Heart right ventricle (tissue), 16 donors: ENCODE measurements at places on chromosomes 13 and 19. TPM values are rescaled to one million over a fixed set of nuclear protein-coding genes. Genes with fewer than 3 reads are reported as not detected.
A peak's percentile ranks its signal among the peaks of the same experiment; 100 is the strongest.

GRCh38 chr13:46389457-46390451 is 2.7 kb upstream of the RUBCNL start:
- H3K27me3 ChIP-seq, result peaks cover 51% of the 10 kb centered on the region
- peaks cover 48% of the 10 kb centered on the region for H3K4me1 ChIP-seq
- no peaks in the 10 kb centered on the region for H3K36me3 ChIP-seq
- no peak for DNase-seq

GRCh38 chr13:41361491-41361890 is 50.4 kb downstream of the NAA16 start:
- H3K4me3 ChIP-seq, result no peak overlapping the region
- no peak overlapping the region for H3K27ac ChIP-seq
- H3K4me1 ChIP-seq, result no peaks in the 10 kb centered on the region

DNA sequence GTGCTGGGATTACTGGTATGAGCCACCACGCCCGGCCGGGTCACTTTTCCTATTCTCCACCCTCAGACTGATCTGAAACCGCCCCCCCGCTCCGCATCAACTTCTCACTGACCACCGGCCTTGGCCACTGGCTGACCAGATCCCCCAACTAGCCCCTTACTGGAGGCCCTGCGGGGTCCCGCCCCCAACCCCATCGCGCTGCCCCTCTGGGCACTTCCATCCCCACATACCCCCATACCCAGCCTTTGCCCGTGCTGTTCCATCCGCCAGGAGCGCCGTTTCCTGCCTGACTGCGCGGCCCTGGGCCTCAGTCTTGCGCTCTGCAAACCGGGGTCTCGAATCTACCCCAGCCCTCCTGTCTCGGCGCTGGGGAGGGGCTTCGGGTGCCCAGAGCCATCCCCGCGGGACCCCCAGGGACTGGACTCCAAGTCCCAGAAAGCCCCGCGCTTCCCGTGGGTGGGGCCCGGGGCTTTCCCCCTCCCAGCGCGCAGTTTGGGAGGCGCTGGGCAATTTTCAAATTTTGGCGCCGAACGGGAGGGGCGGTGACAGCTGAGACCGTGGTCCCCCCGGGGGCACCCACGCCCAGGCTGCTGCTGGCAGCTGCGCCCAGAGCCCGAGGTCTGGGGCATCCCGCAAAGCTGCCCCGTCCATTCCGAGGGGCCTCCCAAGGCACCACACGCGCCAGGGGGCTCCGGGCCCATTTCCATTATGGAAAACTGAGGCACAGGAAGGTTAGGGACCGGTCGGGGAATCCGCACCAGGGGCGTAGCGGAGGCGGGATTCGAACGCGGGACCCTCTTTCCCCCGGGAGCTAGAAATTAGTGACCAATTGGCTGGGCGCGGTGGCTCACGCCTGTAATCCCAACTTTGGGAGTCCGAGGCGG is 5.2 kb upstream of the LMNB2 start:
- H3K27me3 ChIP-seq, result no peaks in the 10 kb centered on the region
- H3K27ac ChIP-seq, result peak overlapping the region; percentile 36
- peaks cover 24% of the 10 kb centered on the region for H3K4me1 ChIP-seq
- peak overlapping the region; percentile 68 for H3K4me3 ChIP-seq
- DNase-seq, result peak; percentile 68
- H3K36me3 ChIP-seq, result no peaks in the 10 kb centered on the region

- no peak overlapping the region for H3K27ac ChIP-seq
- H3K4me1 ChIP-seq, result no peaks in the 10 kb centered on the region
- no peak overlapping the region for H3K4me3 ChIP-seq
- no peak for DNase-seq
Observed at GRCh38 chr13:49638030-49638743, 9.9 kb downstream of the ARL11 start.

DNA sequence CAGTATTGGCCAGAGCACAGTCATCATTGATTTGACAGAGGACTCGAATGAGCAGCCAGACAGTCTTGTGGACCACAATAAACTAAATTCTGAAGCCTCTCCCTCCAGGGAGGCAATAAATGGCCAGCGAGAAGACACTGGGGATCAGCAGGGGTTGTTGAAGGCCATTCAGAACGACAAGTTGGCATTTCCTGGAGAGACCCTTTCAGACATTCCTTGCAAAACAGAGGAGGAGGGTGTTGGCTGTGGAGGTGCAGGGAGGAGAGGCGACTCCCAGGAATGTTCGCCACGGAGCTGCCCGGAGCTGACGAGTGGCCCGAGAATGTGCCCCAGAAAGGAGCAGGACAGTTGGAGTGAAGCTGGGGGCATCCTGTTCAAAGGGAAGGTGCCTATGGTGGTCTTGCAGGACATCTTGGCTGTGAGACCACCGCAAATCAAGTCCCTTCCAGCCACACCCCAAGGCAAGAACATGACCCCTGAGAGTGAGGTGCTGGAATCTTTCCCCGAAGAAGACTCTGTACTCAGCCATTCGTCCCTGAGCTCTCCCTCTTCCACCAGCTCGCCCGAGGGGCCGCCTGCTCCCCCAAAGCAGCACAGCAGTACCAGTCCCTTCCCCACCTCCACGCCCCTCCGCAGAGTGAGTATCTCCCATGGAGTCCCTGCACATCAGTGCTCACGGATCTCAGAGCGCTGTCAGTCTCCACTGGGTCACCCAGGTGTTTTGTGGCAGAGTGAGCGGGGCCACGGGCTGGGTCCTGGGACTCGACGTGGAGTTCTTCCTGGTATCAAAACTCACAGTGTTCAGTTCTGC is 6.9 kb downstream of the CHAF1A start:
- H3K36me3 ChIP-seq, result no peaks in the 10 kb centered on the region
- DNase-seq, result no peak
- no peak overlapping the region for H3K27ac ChIP-seq
- H3K4me1 ChIP-seq, result no peaks in the 10 kb centered on the region
- H3K4me3 ChIP-seq, result no peak overlapping the region
- no peaks in the 10 kb centered on the region for H3K27me3 ChIP-seq

- H3K36me3 ChIP-seq, result no peaks in the 10 kb centered on the region
- no peak overlapping the region for H3K4me3 ChIP-seq
- no peaks in the 10 kb centered on the region for H3K27me3 ChIP-seq
- no peak overlapping the region for H3K27ac ChIP-seq
- no peak for DNase-seq
- H3K4me1 ChIP-seq, result no peaks in the 10 kb centered on the region
Observed at GRCh38 chr19:5850189-5850588, 1.1 kb downstream of the FUT3 start.

- no peak overlapping the region for H3K27ac ChIP-seq
- no peaks in the 10 kb centered on the region for H3K36me3 ChIP-seq
- no peak overlapping the region for H3K4me3 ChIP-seq
- H3K27me3 ChIP-seq, result peaks cover 100% of the 10 kb centered on the region
- DNase-seq, result no peak
- peaks cover 7% of the 10 kb centered on the region for H3K4me1 ChIP-seq
Observed at GRCh38 chr13:112053744-112054615, 13.0 kb upstream of the SOX1 start.

- H3K36me3 ChIP-seq, result no peaks in the 10 kb centered on the region
- H3K4me3 ChIP-seq, result no peak overlapping the region
- H3K27ac ChIP-seq, result no peak overlapping the region
- no peaks in the 10 kb centered on the region for H3K4me1 ChIP-seq
- no peaks in the 10 kb centered on the region for H3K27me3 ChIP-seq
Observed at GRCh38 chr13:49029570-49029969, 53.9 kb downstream of the FNDC3A start.

DNA sequence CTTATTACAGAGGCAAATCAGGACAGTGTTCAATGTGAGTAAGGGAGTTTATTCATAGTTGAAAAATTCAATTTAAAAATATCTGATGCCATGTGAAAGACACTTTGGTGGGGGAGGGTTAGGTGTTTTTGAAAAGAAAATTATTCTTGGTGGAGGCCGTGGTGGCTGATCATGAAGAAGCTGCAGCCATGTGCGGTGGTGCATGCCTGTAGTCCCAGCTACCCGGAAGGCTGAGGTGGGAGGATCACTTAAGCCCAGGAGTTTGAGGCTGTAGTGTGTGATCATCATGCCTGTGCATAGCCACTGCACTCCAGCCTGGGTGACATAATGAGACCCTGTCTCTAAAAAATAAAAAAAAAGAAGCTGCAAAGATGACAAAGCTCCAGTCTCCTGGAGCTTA is 28.6 kb downstream of the WDFY2 start:
- no peaks in the 10 kb centered on the region for H3K36me3 ChIP-seq
- no peak overlapping the region for H3K4me3 ChIP-seq
- no peaks in the 10 kb centered on the region for H3K4me1 ChIP-seq
- DNase-seq, result no peak
- no peak overlapping the region for H3K27ac ChIP-seq

- no peaks in the 10 kb centered on the region for H3K36me3 ChIP-seq
- H3K27me3 ChIP-seq, result peaks cover 15% of the 10 kb centered on the region
- DNase-seq, result peak; percentile 84
- no peak overlapping the region for H3K27ac ChIP-seq
- H3K4me1 ChIP-seq, result peaks cover 31% of the 10 kb centered on the region
Observed at GRCh38 chr19:54164369-54165068, 5.0 kb upstream of the LENG1 start.

- H3K36me3 ChIP-seq, result no peaks in the 10 kb centered on the region
- no peaks in the 10 kb centered on the region for H3K27me3 ChIP-seq
- no peak overlapping the region for H3K4me3 ChIP-seq
- DNase-seq, result peak; percentile 76
Observed at GRCh38 chr19:11125994-11126685, 29.4 kb downstream of the SPC24 start.

- no peaks in the 10 kb centered on the region for H3K36me3 ChIP-seq
- no peak overlapping the region for H3K27ac ChIP-seq
- H3K27me3 ChIP-seq, result no peaks in the 10 kb centered on the region
Observed at GRCh38 chr13:76693086-76693485, 193.1 kb downstream of the KCTD12 start.

DNA sequence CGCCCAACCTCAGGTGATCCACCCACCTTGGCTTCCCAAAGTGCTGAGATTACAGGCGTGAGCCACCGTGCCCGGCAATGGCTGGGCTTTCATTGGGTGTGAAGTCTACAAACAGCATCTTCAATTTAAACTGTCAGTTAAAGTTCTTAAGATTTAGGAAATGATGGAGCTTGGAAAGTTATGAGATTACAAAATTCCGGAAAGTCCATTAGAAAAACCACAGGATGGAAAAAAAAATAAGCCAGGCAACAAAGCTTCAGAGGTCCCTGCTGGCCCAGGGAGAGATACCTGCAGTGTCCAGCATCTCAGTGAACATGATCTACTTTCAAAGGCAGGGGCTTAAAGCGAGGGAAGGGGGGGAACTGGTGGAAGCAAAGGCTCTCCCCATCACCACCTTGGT is 4.6 kb upstream of the ZNF587B start:
- peaks cover 2% of the 10 kb centered on the region for H3K4me1 ChIP-seq
- DNase-seq, result no peak
- no peak overlapping the region for H3K27ac ChIP-seq
- no peaks in the 10 kb centered on the region for H3K36me3 ChIP-seq
- H3K4me3 ChIP-seq, result no peak overlapping the region
- no peaks in the 10 kb centered on the region for H3K27me3 ChIP-seq

GRCh38 chr13:51291341-51291740 is 48.1 kb upstream of the SERPINE3 start:
- no peaks in the 10 kb centered on the region for H3K36me3 ChIP-seq
- H3K4me1 ChIP-seq, result no peaks in the 10 kb centered on the region
- peak overlapping the region; percentile 68 for H3K27ac ChIP-seq
- DNase-seq, result no peak
- H3K27me3 ChIP-seq, result no peaks in the 10 kb centered on the region
- no peak overlapping the region for H3K4me3 ChIP-seq

DNA sequence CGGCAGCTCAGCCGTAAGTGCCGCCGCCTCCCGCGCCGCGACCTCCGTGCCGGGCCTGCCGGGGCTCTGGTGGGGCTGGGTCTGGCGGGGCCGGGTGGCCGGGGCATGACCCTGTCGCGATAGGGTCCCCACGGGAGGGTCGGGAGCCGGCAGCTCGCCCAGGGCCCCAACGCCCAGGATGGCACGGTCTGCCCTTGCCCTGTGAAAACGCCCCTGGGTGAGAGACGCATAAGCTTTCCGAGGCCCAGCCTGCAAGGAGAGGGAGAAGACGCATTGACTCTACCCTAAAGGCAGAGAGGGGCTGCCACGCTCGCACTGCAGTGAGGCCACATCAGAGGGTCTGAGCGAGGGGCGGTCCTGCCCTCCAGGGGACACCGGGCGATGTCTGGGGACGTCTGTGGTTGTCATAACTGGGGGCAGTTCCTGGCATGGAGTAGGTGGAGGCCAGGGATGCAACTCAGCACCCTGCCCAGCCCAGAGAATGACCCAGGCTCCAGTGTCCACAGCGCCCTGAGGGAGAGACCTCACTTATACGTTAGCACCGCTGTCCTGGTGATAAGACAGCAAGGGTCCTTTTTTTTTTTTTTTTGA is 539 bp downstream of the ZNF554 start:
- peak overlapping the region; percentile 60 for H3K27ac ChIP-seq
- H3K4me1 ChIP-seq, result peaks cover 7% of the 10 kb centered on the region
- peaks cover 17% of the 10 kb centered on the region for H3K36me3 ChIP-seq
- DNase-seq, result no peak

DNA sequence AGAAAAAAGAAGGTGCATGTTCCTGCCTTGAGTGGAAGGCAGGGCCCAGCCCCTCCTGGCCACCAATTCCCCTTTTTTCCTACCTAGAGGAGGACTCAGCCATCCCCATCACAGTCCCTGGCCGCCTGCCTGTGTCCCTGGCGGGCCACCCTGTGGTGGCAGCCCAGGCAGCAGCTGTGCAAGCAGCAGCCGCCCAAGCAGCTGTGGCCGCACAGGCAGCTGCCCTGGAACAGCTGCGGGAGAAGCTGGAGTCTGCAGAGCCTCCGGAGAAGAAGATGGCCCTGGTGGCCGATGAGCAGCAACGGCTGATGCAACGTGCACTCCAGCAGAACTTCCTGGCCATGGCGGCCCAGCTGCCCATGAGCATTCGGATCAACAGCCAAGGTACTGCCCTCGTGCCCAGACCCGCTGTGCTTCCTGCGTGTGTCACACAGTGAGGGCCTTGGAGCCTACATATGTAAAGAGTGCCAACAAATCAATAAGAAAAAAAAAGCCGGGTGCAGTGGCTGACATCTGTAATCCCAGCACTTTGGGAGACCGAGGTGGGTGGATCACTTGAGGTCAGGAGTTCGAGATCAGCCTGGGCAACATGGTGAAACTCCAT is 17.6 kb upstream of the WDR18 start:
- no peak overlapping the region for H3K27ac ChIP-seq
- no peak overlapping the region for H3K4me3 ChIP-seq
- no peaks in the 10 kb centered on the region for H3K4me1 ChIP-seq
- H3K27me3 ChIP-seq, result no peaks in the 10 kb centered on the region

DNA sequence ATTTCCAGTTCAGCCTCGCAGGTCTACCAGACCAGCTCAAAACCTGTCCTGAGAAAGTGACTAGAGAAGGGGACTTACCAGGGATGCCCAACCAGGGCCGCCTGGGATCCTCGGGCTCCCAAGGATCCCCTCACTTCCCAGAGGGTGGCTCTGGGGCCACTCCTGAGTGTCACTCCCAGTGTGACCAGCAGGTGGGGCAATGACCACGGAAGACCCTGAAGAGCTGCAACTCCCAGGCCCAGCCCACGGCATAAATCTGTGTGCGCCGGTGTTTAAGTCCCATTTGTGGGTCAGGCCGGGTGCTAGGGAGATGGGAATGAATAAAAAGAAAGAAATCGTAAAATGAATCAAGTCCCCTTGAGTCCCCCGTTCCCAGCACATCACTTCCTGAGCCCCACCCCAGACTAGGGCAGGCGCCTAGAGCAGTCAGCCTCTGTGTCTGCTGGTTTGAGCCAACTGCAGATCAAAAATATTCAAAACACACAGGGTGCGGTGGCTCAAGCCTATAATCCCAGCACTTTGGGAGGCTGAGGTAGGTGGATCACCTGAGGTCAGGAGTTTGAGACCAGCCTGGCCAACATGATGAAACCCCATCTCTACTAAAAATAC is 10.7 kb downstream of the PTGIR start:
- no peak overlapping the region for H3K4me3 ChIP-seq
- DNase-seq, result peak; percentile 86
- no peaks in the 10 kb centered on the region for H3K27me3 ChIP-seq
- H3K36me3 ChIP-seq, result no peaks in the 10 kb centered on the region
- H3K4me1 ChIP-seq, result peaks cover 32% of the 10 kb centered on the region
- H3K27ac ChIP-seq, result no peak overlapping the region

The FCHO1 gene
- 0.60 TPM for total RNA-seq

The CEACAM7 gene
- total RNA-seq, result not detected
